SK-MEL-5 (cell line): ENCODE measurements at places on chromosomes 7 and 10. TPM values are rescaled to one million over a fixed set of nuclear protein-coding genes. Genes with fewer than 3 reads are reported as not detected.

DNA sequence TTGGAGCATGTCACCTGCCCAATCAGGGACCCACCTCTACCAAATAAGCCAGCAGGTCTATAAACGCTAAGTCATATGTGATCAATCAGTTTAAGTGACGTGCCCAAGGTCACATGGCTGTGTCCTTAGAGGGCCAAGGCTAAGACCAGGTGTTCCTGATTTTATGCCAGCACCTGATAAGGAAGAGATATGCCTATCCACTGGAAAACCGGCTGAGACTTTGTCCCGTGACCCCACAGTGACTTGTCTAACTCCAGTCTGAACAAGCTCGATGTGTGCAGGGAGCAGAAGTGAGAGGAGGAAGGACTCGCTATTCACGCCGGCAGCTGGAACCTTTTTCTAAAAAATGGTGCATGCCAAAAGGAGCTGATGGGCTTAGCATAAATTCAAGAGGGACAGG is 57.0 kb downstream of the PRKAG2 start:
- no peak for DNase-seq

GRCh38 chr10:83724471-83725241 is 414.7 kb upstream of the GHITM start:
- DNase-seq = no peak

The UPK3BL1 gene
- 5.6 and 7.8 TPM in 2 replicates for total RNA-seq

The FAM53B gene
- 58.1 and 68.2 TPM in 2 replicates for total RNA-seq

The ZNF32 gene
- 25.4 and 32.9 TPM in 2 replicates for total RNA-seq
